ENCODE measurements at places on chromosomes 3 and 15.

DNA sequence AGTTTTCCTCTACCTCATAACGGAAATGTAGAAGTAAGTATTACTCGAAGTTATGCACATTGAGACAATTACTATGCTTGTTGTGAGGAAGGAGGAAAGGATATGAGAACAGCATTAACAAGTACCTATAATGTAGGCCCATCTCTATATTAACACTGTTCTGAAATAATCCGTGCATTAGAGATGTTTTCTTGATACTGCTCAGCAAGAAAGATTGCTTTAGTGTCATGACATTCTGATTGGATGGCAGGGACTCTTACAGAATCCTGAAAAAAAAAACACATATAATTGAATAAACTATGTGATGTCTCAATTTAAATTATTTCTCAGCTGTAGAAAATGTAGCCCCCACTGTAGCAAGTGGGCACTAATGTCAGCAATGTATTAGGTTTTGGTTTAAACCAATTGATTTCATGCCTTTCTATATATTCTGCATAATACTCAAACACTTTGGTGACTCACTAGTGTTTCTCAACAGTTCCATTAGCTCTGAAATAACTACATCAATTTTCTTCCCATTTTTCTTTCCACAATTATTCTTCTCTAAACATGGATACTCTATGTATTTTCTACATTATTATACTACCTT lies 598.3 kb upstream of the BCHE start:
- no peak for DNase-seq

- DNase-seq, result no peak
These were observed 101.2 kb downstream of the ST8SIA2 start for GRCh38 chr15:92494806-92495336.

DNA sequence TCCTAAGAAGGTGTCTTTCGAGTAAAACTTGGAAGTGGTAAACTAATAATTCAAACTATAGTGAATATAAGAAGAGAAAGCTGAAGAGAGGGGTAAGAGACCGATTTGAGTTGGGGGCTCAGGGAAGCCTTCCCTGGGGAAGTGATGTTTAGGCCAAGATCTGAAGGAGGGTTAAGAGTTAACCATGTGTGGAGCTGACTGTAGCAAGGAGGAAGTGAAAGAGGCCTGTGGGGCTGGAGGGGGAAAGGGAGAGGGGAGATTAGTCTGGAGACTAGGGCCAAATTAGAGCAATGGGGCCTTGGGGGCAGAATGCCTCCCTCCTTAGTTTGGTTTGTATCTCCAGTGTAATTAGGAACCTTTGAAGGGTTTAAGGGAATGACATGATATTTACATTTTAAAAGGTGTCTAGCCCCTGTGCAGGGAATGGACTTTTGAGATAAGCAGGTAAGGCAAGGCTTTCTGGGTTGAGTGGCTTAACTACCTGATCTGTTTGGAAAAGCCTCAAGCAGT lies 2.2 kb downstream of the ZNF592 start:
- DNase-seq, result no peak

DNA sequence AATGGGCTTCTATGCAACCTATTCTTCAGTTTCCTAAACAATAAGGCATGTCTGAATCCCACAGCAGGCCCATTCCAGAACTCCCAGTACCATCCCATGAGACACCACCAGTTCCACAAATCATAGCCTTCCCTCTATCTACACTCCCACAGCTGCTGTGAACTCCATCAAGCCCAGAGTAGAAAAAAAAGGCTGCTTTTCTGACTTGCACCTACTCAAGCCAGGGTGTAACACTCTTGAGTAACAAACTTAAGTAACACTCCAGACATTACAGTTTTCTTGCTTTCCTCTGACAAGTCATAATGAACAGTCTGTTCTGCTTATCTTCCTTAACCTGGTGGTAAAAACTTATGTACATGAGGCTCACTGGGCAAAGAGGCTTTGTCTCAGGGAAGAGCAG lies 283.1 kb downstream of the NFKBIZ start:
- DNase-seq, result no peak

DNA sequence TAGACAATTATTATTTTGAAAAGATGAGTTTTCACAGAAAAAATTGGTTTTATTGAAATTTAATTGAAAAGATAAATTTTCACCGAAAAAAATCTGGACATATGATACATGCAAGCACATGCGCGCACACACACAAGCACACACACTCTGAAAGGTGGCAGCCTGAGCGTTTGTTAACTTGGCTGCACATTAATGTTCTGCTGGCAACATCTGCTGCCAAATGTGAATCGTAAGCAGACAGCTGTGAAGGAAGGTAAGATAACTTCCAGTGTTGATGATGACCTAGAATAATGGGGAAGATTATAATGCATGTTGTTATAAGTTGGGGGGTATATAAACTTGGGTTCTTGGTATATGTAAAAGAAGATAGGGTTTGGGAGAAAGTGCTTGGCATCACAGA lies 18.4 kb upstream of the CMTM7 start:
- DNase-seq, result no peak

DNA sequence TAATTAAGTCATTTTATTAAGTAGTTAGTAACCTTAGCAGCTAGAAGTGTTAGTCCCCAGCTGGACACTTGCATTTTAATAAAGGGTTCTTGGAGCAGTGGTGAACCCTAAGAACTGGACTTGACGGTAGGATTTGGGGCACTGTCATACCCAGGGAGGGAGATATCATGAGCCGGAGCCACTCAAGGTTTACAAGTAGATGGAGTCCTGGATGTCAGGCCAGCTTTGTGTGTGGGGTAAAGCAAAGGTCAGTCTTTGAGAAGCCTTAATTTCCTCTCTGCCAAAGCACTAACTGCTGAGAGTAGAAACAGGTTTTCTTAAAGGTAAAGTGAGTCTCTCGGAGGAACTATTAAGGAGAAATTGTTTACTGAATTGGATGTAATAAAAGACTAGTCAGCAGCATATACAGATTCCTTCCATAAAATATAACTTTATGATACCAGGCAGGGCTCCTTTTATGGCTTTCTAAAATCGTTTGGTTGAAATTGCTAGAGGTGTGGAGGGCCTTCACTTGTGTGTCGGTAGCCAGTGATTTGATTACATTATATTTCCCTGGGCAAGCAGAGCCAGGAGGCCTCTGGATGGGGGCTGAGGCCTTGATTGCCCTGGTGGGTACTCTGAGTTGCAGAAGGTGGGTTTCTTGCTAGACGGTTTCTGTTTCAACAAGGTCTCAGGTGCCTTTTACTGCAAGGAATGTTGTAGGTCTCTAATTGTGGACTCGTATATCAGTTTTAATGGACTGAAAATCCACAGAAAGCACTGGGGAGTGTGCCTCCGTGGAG lies 23.1 kb downstream of the SQOR start:
- no peak for DNase-seq

GRCh38 chr15:99476413-99477222 lies 89.2 kb upstream of the MEF2A start:
- peak; percentile 99 for DNase-seq

DNA sequence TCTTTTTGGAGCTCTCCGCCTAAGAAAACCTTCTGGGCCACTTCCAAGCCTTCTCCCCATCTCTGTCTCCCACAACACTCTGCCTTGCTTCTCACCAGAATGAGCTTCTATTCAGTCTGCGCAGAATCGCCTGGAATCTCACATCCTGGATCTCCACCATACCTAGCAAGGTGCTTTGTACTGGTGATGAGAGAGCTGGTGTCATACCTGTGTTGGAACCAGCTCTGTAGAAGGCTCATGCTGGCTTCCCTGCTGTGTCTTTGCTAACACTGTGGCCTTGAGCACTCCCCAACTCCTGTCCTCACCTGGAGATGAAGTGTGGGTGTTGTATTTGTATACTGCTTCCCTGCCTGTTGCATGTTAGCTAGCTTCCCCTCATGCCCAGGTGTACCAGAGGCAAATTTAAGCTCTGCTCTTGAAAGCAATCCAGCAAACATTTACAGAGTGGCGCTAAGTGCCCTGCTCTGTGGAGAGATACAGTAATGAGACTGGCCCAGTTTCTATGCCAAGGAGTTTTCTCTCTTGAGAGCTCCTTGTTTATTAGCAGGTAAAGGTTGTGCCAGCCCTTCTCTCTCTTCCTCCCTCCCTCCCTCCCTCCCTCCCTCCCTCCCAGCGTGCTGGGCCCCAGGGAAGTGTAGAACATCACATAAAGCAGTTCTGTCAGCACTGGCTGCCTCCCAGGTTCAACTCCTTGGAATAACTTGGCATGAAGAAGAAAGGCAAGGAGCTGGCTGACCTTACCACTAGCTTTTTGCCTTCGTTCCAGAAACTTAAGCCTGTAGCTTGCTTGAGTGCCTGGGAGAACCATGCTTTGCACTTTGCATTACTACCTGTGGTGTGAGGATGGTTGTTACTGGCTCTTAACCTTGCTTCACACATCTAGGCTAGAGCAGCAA lies 54.9 kb downstream of the TRIM71 start:
- no peak for DNase-seq

DNA sequence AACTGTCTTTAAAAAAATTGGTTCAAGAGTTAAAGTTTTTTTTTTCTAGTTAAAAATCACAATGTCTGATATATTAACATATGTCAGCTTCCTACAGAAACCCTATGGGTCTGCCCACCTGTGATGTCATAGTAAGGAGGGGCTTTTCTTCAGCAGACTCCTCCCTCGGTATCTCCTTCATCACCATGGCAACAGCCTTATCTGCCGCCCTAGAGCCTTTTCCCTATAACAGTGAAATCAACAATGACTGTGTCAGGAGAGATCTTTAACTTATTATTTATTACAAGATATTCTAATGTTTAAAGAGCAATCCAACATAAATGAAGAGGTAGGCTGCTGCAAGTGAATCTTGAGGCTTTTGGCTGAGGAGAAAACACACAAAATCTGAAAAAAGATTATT lies 138.7 kb downstream of the PEX5L start:
- DNase-seq, result peak; percentile 59

- no peak for DNase-seq
These were observed 6.4 kb upstream of the CPOX start for GRCh38 chr3:98599647-98600411.

GRCh38 chr3:39189959-39190269 lies 2.5 kb downstream of the XIRP1 start:
- peak; percentile 60 for DNase-seq

DNA sequence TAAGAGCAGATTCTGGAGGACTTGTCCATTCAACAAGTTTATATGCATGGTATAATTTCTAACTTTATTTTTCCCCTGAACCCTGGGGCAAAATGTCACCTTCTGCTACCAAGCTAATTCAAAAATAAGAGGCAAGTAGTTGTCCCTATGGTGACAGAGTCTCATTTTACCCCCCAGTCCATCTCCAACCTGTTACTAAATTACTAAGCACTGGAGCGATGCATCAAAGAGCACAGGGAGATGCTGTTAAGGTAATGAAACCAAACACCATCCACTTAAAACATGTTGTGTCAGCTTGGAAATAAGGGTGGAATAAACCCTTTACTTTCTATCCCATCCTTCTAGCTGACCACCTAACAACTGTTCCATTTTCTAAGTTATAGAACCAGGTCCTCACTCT lies 417.4 kb upstream of the ATP11B start:
- DNase-seq, result no peak

DNA sequence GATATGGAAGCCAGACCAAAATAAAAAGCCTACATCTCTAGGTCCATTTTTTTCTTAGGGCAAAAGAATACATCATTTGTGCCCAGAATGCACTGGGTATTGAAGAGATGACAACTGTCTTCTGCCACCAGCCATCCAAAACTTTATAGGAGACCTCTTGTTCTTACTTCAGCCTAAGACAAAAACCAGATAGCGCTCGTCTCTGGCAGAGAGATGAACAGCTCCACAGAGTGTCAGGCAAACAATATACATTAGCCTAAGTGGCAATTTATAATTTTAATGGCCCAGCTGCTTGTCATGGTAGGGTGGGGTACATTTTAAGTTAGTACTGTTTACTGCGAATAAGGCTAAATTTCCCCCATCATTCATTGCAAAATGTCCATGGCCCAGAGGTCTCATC lies 38.9 kb upstream of the PIAS1 start:
- no peak for DNase-seq

- DNase-seq, result peak; percentile 51
These were observed 16.7 kb downstream of the KAT2B start for GRCh38 chr3:20056725-20057611.

- no peak for DNase-seq
These were observed 363 bp downstream of the EMC3 start for GRCh38 chr3:9986230-9986725.

- DNase-seq, result no peak
These were observed 256.3 kb upstream of the EOMES start for GRCh38 chr3:27978440-27978839.

GRCh38 chr15:31361764-31362515 lies 35.3 kb downstream of the KLF13 start:
- no peak for DNase-seq

GRCh38 chr3:126911162-126912026 lies 71.5 kb upstream of the PLXNA1 start:
- DNase-seq, result peak; percentile 95

GRCh38 chr15:48289628-48290027 lies 41.6 kb upstream of the DUT start:
- DNase-seq, result no peak

GRCh38 chr3:121897296-121897695 lies 3.1 kb downstream of the SLC15A2 start:
- no peak for DNase-seq

GRCh38 chr3:87336761-87337160 lies 60.4 kb upstream of the POU1F1 start:
- no peak for DNase-seq

Measured in fibroblast of skin of back (primary cell).